ENCODE measurements at places on chromosomes 1 and 21. TPM values are rescaled to one million over a fixed set of nuclear protein-coding genes. Genes with fewer than 3 reads are reported as not detected.

The CDA gene
- polyA plus RNA-seq = not detected

The LRRC38 gene
- not detected for polyA plus RNA-seq

The SPATA45 gene
- polyA plus RNA-seq = not detected

The CCDC185 gene
- polyA plus RNA-seq = not detected

The GPR37L1 gene
- 0.02 TPM for polyA plus RNA-seq

The S100A1 gene
- polyA plus RNA-seq = not detected

The GBP5 gene
- polyA plus RNA-seq = 51.9 TPM

The IFI44 gene
- polyA plus RNA-seq = 8.9 TPM

The SAMD13 gene
- polyA plus RNA-seq = 0.57 TPM

- no peaks in the 10 kb centered on the region for H3K4me1 ChIP-seq
- H3K27ac ChIP-seq = no peak overlapping the region
- DNase-seq = no peak
- no peak overlapping the region for H3K4me3 ChIP-seq
- H3K36me3 ChIP-seq = no peaks in the 10 kb centered on the region
Observed at GRCh38 chr1:69985901-69986439, 219.4 kb downstream of the LRRC40 start.

- no peaks in the 10 kb centered on the region for H3K4me1 ChIP-seq
- no peak overlapping the region for H3K4me3 ChIP-seq
- no peak for DNase-seq
- H3K27ac ChIP-seq = no peak overlapping the region
Observed at GRCh38 chr21:21412096-21412495, 413.9 kb downstream of the NCAM2 start.

GRCh38 chr1:30444850-30445249, 278.5 kb downstream of the MATN1 start:
- no peaks in the 10 kb centered on the region for H3K4me1 ChIP-seq
- no peak overlapping the region for H3K4me3 ChIP-seq
- no peak for DNase-seq
- H3K27me3 ChIP-seq = peaks cover 2% of the 10 kb centered on the region

DNA sequence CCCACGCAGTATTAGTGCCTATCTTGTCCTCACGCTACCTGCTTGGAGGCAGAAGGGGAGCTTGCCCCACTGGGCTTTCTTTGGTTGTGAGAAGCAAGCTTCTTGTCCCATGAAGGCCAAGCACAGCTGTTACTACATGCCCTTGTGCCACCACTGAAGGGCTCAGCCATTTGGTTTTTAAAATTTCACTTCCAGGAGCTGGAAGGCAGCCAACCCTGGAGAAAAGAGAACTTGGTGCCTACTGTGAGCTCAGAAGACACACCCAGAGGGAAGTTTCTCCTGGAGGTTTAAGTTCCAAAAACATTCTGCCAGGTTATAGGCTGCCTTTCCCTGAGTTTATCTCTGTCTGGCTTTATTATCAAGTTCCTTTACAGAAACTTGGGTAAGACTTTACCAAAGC, 187.4 kb downstream of the SLC35F3 start:
- H3K4me1 ChIP-seq = no peaks in the 10 kb centered on the region
- peaks cover 17% of the 10 kb centered on the region for H3K27me3 ChIP-seq
- no peak for DNase-seq

DNA sequence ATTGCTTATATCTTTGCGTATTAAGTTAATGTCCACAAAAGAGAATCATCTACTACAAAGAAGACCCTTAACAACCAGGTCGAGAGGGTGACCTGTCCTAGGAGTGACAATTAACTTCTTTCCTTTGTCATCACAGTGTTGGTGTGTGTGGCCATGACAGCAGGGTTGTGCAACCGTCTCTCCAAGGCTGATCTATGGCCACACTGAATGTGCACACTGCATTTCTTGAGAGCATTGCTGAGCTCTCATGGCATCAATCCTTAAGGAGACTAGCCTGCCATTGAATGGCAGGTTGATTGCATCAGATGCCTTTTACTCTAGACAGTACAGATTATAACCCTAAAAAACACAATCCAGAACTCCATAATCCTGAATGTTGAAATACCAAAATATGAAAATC, 86.5 kb upstream of the OLFM3 start:
- no peaks in the 10 kb centered on the region for H3K36me3 ChIP-seq

GRCh38 chr1:154874465-154874864, 4.4 kb upstream of the KCNN3 start:
- no peak overlapping the region for H3K4me3 ChIP-seq
- no peaks in the 10 kb centered on the region for H3K36me3 ChIP-seq
- peaks cover 16% of the 10 kb centered on the region for H3K4me1 ChIP-seq
- peaks cover 25% of the 10 kb centered on the region for H3K27me3 ChIP-seq
- no peak for DNase-seq

DNA sequence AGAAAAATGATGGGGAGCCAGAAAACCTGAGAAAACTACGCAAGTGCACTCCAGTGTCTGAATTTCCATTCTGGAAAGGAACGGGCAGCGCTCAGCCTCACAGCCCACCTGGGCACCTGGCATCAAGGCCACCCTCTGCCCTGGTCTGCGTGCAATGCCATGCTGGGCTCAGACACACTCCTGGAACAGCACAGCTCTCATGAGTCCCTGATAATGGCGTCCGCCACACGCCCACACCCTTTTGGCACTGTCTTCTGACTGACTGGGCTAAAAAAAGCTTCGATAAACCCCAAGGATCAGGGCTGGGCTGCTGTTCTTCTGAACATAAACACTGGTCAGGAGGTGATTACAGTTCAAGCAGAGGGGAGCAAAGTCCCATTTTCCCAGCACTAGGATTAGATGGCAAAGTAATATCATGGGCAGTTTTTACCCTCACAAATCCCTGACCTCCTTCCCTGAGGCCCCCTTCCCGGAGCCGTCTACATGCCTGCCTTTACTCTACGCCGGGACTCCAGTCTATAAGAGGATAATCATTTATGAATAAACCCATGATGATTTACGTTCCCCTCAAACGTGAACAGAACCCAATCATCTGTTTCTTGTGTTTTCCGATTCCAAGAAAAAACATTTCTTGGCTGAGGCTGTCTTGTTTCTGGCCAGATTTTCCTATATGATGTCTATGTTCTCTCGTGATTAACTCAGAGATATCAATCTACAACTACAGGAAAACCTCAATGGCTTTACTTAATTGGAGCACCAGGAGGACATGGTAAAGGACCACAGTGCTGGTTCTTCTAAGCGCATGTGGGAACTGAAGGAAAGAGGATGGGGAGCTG, 22.6 kb downstream of the RCAN1 start:
- DNase-seq = no peak
- no peaks in the 10 kb centered on the region for H3K36me3 ChIP-seq
- no peaks in the 10 kb centered on the region for H3K27me3 ChIP-seq
- no peak overlapping the region for H3K4me3 ChIP-seq

GRCh38 chr1:178477841-178478240, 18.9 kb downstream of the CLEC20A start:
- peaks cover 6% of the 10 kb centered on the region for H3K27me3 ChIP-seq
- no peaks in the 10 kb centered on the region for H3K4me1 ChIP-seq
- H3K4me3 ChIP-seq = no peak overlapping the region
- no peaks in the 10 kb centered on the region for H3K36me3 ChIP-seq
- DNase-seq = no peak

DNA sequence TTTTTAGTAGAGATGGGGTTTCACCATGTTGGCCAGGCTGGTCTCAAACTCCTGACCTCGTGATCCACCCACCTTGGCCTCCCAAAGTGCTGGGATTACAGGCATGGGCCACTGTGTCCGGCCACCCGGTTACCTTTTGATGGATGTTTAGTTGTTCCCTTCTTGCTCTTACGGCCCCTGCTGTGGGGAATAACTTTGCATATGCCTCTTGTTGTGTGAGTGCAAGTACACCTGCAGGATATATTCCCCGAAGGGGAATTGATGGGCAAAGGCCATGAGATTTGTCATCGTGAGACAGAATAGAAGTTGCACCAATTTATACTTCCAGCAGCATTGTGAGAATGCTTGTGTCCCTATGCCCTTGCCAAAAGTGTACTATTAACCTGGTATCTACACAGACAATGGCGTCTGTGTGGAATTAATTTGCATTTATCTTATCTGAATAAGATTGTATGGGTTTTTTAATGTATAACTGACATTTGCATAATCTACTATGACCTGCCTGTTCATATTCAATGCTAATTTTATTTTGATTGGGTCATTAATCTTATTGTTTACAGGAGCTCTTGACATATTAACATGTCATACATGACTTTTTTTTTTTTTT, 8.1 kb downstream of the IL6R start:
- H3K27ac ChIP-seq = peak overlapping the region; percentile 25
- H3K4me3 ChIP-seq = no peak overlapping the region
- H3K4me1 ChIP-seq = peaks cover 30% of the 10 kb centered on the region
- H3K27me3 ChIP-seq = no peaks in the 10 kb centered on the region
- no peak for DNase-seq

- H3K36me3 ChIP-seq = peaks cover 43% of the 10 kb centered on the region
- no peak for DNase-seq
- no peaks in the 10 kb centered on the region for H3K27me3 ChIP-seq
Observed at GRCh38 chr1:246398126-246398813, 108.8 kb downstream of the SMYD3 start.
